ENCODE measurements at places on chromosomes 16 and 17.

DNA sequence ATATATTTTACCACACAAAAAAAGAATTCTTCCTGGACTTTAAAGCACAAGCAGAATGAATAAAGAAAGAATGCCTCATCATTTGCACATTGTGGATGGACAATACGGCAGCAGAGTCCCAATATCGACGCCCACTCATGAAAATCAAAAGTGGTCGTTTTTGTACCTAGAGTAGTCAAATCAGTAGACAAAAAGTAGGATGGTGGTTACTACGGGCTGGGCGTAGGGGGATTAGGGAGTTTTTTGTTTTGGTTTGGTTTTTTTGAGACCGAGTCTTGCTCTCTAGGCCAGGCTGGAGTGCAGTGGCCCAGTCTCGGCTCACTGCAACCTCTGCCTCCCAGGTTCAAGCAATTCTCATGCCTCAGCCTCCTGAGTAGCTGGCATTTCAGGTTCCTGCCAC lies 8.6 kb upstream of the CENPV start:
- peak; percentile 26 for DNase-seq

GRCh38 chr17:61157246-61157886 lies 242.3 kb upstream of the TBX2 start:
- no peak for DNase-seq

DNA sequence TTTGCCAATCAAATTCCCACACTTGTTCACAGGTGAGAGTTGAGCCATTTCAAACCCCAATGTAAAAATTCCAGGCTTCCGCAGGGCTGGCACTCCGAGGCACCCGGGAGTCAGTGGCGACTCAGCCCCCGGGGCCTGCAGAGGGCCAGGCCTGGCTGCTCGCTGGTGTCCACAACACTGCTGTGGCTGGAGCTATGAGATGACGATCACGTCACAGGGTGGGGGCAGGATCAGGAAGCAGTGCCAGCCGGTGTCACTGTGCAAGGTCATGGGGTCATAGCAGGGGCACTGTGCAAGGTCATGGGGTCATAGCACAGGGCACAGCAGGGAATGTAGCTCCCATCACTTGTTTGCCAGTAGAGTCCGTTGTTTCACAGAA lies 7.8 kb downstream of the VPS4A start:
- no peak for DNase-seq

GRCh38 chr17:83086199-83086880 lies 6.9 kb downstream of the METRNL start:
- no peak for DNase-seq

- no peak for DNase-seq
Measured at GRCh38 chr17:40342504-40343218, 21.9 kb downstream of the GJD3 start.

GRCh38 chr17:50944054-50944901 lies 78.1 kb upstream of the TOB1 start:
- peak; percentile 79 for DNase-seq

DNA sequence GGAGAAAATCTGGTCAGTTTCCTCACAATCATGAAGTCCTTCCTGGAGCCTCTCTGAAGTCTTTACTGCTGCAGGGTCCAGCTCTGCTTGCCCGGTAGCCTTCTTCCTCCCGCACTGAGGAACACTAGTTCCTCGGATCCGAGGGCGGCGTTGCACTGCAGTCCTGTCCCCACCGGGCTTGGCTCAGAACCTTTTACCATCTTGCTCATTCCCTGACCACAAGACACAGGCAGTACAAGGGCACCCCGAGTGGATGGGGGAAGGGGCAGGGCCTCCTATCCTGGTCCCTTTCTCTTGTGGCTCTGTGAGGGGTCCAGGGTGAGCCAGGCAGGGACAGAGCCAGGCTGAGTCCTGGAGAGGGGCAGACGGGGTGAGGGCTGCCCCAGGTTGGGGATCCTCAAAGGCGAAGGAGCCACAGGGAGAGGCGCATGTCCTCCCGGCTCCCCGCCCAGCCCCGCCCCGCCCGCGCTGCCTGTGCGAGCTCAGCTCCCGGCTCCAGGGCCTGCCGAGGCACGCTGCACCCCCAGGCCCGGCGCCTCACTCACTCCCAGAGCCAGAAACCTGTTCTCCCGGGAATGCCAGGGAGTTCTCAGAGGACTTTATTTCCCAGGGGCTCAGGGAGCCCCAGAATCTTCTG lies 1.5 kb downstream of the FOXN1 start:
- DNase-seq: no peak

GRCh38 chr16:81181013-81181720 lies 57.3 kb upstream of the BCO1 start:
- DNase-seq: no peak

DNA sequence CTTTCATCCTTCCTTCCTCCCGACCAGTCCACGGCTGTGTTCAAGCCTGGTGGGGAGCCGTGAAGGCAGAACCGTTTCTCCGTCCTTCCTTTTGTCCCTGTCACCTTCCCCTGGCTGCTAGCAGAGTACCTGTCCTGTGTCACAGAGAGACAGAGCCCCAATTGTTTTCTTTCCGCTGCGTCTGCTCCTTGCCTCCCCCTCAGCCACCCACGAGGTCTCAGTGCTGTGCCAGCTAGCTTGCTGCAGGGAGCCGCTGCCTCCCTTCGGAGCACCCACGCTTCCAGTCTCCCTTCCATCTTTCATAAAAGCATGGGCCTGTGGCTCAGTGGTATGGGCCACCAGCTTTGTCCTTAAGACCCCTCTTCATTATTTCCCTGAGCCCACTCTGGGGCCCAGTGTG lies 62.2 kb downstream of the MPRIP start:
- DNase-seq: no peak

DNA sequence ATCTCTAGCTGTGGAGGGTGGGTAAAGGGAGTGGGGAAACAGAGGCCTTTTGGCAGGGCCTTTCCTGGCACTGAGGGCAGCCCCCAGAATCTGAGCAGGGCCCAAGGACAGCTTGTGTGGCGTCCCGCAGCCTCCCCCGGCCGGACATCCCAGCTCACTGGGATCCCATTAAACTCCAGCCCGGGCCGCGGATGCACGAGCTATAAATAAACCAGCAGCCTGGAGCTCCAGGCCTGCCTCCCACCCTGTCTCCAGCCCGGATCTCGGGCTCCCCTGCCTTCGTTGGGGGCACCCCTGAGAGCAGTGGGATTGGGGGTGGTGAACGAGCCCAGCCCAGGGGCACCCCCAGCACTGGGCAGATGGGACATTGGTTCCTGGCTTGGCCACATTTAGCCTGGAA lies 13.8 kb upstream of the AATK start:
- DNase-seq: no peak
